ENCODE measurements at places on chromosomes 3 and 15.
A peak's percentile ranks its signal among the peaks of the same experiment; 100 is the strongest.

GRCh38 chr3:181885868-181886630 lies 174.3 kb downstream of the SOX2 start:
- DNase-seq = no peak

DNA sequence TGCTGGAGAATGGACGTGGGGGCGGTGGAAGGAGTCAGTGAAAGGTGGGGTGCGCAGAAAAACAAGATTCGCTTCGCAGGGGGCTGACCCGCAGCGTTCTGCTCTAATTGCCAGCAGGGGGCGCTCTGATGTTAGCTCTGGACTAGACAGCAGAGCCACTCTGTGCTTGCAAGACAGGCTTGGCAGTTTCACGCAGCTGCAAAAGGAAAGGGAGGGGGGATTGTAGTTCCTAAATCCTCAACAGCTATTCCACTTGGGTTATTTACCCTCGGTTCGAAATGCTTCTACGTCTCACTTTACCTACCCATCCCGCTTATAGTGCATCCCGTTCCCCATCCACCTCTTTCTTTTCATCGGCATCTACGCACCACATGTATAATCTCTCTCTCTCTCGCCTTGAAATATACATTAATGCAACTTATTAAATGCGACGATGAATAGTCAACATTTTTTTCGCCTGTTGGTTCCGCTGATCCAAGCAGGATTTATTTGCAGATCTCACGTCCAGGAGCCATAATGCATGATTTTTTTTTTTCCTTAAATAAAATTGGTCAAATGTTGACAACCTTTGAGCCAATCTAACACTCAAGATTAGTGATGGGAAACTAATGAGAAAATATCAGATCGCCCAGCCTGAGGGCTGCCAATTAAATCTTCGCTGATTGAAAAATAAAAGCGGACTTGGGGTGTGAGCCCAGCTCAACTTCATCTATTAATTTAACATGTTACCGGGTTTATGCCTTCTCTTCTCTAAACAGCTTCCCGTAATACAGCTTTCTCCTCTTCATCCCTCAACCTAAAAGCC lies 216.4 kb downstream of the MEIS2 start:
- peak; percentile 86 for DNase-seq

DNA sequence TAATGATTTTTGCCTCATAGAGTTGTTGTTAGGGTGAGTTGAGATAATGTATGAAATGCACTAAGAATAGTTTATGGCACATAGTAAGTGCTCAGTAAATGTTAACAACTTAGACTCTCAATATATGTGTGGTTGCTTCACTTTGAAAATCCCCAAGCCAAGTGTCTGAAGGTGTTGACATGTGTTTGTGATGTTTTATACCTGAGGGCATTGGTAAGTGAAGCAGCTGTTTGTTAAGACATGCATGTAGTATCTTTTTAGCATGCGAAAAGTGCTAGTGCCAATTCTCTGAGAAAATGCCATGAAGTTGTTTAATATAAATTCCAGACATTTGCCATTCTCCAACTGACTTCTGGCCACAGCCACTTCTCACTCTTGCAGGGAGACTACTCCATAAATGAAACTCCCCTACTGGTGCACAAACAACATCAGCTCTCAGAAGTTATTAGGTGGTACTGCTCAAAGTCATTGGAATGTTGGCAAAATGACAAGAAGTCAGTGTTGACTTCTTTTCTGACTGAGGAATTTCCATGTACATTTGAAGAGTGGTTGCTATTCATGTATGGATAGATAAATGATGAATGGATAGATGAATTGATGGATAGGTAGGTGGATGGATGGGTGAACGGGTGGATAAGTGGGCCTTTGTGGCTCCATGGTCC lies 103.6 kb upstream of the NUDT16 start:
- DNase-seq = peak; percentile 36

- DNase-seq = no peak
These were observed 14.3 kb upstream of the BCL6 start for GRCh38 chr3:187759601-187760000.

DNA sequence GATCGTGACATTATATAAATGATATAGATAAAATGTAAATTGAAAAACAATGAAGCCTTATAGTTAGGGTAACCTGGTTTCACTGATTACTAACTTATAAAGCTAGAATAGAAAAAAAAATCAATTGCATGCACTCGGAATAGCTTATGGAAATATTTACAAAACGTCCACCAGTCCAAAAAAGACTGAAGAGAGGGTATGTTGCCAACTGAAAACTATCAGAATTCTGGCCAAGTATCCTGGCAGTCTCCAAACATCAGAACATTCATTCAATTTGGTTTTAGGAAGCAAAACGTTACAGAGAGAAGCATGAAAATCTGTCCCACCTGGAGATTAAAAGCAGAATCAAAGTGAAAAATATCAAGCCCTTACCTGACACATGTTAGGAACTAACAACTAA lies 892.4 kb downstream of the ROBO1 start:
- no peak for DNase-seq

GRCh38 chr3:77376511-77376910 lies 336.6 kb downstream of the ROBO2 start:
- no peak for DNase-seq

GRCh38 chr3:52555056-52555455 lies 18.7 kb downstream of the UQCC5 start:
- DNase-seq = no peak

DNA sequence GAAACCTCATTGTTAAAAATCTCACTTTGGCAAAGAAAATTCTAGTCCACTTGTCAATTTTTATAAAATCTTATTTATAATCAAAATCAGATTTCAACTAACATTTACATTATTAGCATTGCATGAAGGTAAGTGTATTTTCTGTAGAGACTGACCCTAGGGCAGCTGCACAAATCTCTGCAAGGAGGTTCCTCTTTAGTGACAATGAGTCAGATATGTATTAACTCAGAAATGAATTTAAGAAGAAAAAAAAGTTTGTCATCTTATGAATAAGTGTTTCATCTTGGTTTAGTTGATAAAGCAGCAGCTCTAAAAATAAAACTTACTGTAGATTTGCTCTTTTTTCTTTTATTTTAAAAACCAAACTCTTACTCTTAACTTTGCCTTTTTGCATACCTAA lies 9.0 kb upstream of the GNB4 start:
- no peak for DNase-seq

- no peak for DNase-seq
These were observed 3.1 kb downstream of the COL8A1 start for GRCh38 chr3:99641480-99641879.

DNA sequence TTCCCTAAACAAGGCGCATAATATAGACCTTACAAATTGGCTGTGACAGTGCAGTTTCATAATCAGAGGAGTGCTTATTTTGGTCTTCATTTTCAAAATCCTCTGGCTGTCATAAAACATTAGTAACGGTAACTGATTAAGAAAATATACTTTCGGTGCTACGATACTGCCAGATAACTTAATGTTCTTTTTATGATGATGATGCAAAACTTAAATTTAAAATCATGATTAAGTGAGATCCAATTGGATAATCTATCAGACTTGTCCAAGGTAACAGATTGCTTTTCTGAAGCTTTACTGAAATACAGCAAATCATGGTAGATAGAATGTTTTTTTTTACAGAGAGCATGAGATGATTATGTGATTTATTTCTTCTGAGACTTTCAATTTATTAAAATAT lies 364.2 kb upstream of the CNTN3 start:
- DNase-seq = no peak

DNA sequence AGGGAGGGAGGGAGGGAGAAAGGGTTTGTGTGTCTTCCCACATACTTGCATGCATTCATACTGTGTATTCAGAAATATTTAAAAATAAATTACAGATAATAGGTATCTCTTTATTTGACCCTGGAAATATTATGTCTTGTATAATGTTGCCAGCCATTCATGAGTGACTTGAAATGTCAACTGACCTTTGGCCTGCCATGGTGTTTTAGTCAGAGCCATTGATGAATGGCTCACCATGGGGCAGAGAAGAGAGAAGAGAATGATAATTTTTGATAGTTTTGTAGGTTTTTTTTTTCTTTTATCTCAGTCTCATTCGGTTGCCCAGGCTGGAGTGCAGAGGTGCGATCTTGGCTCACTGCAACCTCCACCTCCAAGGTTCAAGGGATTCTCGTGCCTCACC lies 121.2 kb downstream of the ATG7 start:
- no peak for DNase-seq

GRCh38 chr3:25469558-25469957 lies 41.5 kb downstream of the RARB start:
- no peak for DNase-seq

GRCh38 chr15:40066589-40066988 lies 27.6 kb upstream of the SRP14 start:
- peak; percentile 49 for DNase-seq

DNA sequence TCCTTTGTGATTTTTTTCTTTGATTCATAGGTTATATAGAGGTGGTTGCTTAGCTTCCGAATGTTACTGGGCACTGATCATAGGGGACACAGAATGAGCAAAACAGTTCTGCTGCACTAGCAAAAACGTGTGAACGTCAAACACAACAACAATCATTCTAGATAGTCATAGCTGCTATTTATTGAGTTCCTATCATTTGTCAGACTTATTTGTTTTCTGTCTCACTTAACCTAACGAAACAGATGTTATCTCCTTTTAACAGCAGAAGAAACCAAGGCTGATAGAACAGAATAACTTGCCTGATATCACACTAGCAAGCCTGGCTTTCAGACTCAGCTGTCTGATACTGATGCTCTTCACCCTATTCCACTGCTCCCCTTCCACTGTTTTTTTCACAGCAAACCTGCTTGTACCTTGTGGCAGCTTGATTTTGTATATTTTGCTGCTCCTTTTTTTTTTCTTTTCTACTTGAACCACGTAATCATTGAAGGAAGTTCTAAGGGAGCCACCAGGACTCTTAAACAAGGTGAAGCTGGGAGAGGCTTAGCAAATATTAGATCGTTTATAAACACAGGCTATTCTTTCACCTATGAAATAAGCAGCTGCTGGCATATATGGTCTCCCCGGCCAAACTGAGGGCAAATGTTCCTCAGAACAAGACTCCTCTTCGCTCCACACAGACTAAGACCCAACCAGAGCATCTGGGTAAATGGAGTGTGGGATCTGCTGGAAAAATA lies 78.8 kb downstream of the MCF2L2 start:
- DNase-seq = no peak

Data from iris pigment epithelial cell (primary cell).